ENCODE measurements at places on chromosomes 13 and 19.

DNA sequence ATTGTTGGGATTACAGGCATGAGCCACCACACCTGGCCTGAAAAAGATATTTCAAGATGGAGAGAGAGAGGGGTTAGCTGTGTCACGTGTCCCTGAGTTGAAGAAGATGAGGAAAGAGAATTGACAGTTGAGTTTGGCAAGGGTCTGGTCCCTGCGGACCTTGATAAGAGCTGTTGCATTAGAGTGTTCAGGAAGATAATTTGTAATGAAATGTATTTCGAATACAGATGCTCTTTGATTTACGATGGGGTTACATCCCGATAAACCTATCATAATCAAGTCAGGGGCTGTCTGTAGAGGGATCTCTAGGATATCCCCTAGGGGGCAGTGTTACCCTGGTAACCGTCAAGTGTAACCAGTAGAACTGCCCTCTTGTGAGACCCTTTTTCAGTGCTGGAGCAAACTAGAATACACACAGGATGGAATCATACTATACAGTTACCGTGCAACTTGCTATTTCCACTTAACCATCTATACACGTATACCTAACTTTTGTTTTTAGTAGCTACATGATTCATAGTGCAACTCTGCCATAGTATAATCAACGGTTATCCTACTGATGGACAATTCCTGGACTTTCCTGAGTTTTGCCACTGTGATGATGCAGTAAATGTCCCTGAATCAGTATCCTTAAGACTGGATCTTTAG, 1.5 kb upstream of the ELOF1 start:
- peak; percentile 62 for DNase-seq

- no peak for DNase-seq
Observed at GRCh38 chr13:91214031-91214430, 133.5 kb upstream of the MIR17HG start.

- peak; percentile 49 for DNase-seq
Observed at GRCh38 chr19:17778251-17778967, 16.5 kb upstream of the B3GNT3 start.

- DNase-seq = no peak
Observed at GRCh38 chr13:36098080-36098479, 33.1 kb downstream of the DCLK1 start.

DNA sequence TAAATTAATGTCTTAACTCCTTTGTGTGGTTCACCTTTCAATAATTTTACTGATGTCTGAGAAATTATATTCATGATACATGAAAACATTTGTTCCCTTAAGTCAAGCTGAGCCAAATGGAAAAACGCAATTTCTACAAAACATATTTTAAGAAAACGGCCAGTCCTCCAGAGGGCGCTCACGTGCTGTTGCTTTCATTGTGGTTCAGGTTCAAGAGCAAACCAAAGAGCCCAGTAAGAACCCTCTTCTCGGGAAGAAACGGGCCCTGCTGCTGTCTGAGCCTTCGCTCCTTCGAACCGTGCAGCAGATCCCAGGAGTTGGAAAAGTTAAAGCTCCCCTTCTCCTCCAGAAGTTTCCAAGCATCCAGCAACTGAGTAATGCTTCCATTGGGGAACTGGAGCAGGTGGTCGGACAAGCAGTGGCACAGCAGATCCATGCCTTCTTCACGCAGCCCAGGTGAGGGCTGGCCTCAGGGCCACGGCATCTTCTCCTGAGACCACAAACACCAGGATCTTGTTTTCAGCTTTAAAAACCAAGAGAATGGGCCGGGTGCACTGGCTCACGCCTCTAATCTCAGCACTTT, 4.3 kb downstream of the FAAP24 start:
- DNase-seq = peak; percentile 81

GRCh38 chr13:20136781-20137703, 23.8 kb downstream of the GJA3 start:
- DNase-seq = peak; percentile 73

GRCh38 chr13:49097374-49097773, 121.7 kb downstream of the FNDC3A start:
- no peak for DNase-seq

DNA sequence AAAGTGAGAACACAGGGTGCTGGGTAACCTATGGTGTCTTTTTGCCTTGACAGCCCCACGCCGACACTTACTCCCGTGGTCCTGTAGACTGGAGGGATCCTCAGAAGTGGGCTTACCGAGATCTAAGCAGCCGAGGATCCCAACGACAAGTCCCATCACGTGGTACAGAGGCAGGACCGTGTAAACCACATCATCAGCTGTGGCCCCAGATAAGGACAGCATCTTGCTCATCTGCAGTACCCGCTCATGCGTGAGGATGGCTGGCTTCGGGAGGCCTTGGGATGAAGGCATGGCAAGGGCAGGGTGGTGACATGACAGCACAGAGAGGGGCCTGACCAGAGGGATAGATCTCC, 2.1 kb downstream of the SLC27A5 start:
- DNase-seq = no peak

GRCh38 chr13:98940325-98941001, 37.4 kb downstream of the DOCK9 start:
- DNase-seq = no peak

DNA sequence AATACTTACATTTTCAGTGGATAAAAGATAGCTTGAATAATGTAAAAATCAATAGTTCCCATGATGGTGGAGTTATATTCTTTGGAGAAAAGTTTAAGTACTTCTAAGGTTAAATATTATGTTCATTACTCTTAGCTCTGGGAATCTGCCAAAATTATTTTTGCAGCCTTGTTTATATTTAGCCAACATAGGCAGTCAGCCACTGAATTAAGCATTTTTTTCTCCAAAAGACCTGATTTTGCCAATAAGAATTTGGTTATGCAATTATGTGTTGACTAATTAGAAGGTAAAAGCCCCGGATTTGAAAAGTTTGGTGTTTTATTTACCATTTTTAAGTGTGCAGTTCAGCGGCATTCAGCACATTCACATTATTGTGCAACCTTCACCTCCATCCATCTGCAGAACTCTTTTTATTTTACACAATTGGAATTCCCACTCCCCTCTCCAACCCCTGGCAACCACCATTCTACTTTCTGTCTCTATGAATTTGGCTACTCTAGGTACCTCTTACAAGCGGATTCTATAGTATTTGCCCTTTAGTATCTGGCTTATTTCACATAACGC, 90.1 kb upstream of the C1QTNF9B start:
- no peak for DNase-seq

DNA sequence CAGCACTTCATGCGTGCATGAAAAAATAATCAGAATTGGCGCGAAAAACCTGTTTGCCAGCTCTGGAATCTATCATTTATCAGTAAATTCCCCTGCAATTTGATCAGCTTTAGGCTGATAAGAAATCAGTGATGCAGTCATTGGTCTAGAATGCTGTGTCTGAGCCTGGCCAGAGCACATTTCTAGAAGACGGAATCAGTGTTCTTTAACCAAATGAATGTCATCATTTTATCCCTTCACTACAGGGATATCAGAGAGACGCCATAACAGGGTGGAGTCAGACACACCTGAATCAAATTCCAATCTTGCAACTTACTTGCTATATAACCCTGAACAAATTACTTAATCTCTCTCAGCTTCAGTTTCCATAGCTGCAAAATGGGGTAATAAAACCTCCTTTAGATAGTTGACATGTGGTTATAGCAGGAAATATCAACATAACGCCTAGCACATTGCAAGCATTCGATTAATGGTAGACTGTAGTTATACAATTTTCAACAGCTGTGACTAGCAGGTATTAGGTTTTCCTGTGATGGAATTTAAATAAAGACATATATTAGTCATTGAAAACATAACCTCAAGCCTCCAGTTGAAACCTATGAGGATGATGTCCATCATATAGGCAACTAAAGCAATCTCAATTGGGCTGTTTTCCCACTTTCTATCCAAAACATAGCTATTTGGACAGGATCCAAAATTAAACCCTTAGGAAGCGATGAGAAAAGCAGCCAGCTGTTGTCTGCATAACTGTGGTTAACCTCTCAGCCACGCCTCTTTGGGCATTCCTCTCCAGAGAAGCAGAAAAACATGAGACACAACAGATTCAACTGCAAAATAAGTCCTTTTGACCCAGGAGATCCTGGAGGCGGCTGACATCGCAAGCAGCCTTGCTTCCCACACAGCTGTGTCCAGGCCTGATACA, 51.6 kb upstream of the UBL3 start:
- peak; percentile 37 for DNase-seq

DNA sequence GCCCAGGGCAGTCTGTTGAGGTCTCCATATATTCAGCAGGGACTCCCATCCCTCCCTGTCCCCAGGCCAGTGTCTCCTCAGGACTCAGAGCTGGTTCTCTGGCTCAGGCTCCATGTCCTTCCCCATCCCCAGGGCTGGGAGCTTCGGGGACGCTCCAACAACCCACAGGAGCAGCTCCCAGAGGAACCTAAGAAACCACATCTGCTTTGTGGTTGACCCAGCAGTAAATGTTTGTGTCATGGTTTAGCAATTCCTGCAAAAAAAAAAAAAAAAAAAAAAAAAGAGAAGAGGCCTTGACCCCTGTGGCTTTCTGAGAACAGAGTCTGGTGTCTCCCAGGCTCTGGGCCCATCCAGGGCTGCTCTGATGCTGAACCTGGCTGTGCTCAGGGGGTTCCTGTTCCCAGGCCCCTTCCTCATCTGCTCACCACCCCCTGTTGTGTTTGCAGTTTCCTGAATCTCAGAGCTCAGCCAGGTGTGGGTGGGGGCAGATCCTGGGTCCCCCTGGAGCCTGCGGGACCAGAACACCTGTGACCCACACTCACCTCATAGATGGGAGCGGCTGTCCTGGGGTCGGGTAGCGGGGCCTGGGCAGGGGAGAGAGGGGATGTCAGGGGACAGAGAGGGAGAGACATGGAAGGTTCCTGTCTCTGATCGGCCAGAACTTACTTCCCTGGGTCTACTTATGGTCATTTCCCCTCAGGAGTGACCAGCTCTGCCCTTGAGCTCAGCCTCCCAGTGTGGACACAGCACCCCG, 25.2 kb upstream of the CEACAM1 start:
- DNase-seq = no peak

DNA sequence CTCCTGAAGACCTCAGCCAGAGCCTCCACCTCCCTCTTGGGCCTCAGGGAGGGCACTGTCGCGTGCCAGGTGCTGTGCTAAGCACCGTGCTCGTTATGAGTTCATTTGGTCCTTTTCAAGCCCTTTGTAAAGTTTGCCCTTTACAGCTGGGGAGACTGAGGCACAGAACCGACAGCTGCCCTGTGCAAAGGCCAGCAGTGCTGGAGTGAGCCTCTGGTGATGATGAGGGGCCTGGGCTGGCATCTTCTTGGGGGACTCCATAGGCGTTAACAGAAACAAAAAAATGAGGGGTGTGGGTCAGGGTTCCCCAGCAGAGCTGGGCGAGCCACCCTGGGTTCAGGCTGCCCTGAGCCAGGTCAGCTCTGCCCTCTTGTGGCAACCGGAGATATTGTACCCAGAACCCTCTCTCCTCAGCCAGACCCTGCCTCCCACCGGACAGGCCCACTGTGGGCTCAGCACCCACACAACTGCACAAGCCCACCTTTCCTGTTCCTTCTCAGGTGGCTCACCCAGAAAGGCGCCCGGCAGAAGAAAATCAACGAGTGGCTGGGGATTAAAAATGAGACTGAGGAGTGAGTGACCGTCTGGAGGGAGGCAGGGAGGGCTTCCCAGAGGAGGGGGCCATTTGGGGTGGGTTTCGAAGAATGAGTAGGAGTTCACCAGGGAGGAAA, 5.5 kb upstream of the IFI30 start:
- DNase-seq = peak; percentile 66

DNA sequence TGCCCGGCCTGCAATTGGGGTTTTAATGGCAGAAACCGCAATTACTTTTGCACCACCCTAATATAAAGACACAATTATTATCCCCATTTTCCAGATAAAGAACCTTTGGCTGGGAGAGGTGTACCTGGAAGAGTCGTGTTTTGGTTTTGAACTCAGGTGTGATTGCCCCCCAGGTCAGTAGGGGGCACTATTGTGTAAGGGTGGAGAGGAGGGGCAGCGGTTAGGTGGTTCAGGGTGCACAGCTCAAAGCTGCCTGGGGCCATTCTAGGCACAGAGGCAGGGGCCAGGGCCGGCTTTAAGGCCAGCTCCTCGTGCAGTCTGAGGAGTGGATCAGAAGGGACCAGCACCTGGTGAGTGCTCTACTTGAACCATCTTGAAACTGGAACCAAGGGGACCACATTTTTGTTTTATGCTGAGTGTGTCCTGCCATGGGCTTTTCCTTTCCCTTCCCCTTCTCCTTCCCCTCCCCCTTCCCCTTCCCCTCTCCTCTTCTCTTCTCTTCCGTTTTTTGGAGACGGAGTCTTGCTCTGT, 5.8 kb upstream of the FCGRT start:
- peak; percentile 80 for DNase-seq

DNA sequence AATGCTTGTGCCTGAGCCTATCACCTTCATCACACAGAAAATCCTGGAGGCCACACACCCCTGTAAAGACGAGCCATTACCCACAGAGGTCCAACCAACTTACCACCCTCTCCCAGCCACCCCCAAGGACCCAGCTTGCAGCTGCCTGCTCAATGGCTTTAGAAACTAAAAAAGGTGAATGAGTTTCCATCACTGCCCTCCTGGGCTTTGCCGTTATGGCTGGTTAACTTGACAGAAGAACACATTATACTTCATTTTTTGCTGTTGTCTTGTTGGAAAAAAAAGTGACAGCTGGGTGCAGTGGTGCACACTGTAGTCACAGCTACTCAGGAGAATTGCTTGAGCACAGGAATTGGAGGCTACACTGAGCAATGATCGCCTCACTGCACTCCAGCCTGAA, 17.4 kb upstream of the FEM1A start:
- DNase-seq = no peak

GRCh38 chr19:31271306-31271911, 77.8 kb downstream of the TSHZ3 start:
- DNase-seq = no peak

GRCh38 chr19:44643605-44644401, at the start of gene PVR:
TSS of gene PVR (plus strand) at chr19:44643910. CDS start at chr19:44644097, 187 bp downstream.
- peak; percentile 75 for DNase-seq

GRCh38 chr13:69904784-69905183, 202.8 kb upstream of the ATXN8OS start:
- DNase-seq = no peak
